ENCODE measurements at places on chromosomes 7 and 10.

DNA sequence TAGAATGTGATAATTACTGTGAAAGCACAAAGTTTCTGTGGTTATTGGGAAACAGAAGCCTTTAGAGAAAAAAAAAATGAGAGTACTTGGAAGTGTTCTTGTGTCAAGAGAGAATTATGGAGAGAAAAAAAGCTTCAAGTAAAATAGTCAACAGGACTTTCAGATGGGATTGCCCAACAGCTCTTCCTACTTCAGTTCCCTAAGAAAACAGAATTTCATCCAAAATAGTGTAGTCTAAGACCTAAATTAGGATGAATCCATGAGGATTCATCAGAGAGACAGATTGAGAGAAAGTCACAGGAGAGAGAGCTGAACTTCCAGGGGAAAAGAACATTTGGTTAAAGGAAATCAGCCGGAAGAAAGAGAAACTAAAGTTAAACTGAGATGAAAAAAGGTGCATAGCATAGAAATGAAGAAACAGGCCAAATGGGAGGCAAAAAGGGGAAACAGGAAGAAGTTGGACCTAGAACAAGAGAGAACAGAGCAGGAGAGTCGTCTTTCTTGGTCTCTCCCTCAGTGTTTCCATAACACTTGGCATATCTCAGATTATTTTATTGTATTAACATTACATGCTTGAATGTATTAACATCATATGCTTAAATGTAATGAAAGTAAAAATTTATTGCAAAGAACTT, 2.5 kb downstream of the SCIN start:
- no peak for DNase-seq

GRCh38 chr7:50416527-50417182, 33.5 kb downstream of the FIGNL1 start:
- DNase-seq, result no peak

DNA sequence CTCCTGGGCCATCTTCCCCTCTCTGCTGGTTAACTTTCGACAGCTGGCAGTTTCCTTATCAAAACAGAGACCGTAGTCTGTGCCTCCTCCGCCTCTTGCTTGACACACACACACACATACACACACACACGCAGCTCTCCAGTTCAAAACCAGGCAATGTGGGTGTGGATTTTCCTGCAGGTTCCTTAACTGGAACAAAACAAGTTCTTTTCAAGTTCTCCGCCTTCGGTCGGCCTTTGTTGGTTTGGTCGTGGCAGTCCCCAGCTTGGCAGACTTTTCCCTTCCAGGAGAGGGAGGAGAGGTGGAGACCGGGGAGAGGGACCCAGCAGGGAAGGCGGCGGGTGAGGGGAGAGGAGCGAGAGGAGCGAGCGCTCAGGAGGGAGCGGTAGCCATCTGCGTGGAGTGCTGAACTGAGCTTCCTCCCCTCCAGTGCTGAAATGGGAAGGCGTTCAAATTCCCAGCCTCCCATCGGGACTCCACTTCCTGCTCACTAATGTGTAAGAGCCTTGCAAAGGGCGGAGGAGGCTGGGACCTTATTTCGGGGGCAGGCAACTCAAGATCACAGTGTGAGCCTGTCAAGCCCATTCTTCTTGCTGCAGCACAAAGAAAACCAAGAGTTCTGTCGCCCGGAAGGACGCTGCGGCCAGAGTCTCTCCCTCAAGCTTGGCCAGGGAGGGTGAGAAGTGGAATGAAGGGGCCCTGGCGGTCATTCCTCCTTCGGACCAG, 120.6 kb downstream of the PRPF18 start:
- peak; percentile 67 for DNase-seq

DNA sequence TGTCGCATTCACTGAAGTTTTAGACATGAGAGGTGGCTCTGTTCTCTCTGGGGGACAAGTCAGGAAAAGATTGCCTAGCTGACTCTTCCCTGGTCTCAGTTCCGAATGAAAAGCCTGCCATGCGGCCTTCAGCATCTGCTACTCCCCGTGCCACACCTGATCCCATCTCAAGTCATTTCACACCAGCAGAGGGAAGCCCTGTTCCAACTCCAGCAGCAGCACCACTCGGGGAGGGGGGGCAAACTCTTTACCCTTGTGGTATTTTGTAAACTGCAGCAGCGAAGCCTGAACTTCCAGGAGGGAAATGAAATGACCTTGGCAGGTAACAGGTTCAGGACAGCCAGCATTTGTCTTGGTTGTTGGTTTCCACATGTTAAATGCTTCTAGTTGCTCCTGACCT, 13.8 kb downstream of the LRRC4 start:
- no peak for DNase-seq

GRCh38 chr10:79405995-79406515, 39.4 kb downstream of the ZCCHC24 start:
- no peak for DNase-seq

GRCh38 chr10:80408242-80409101, at the start of gene PRXL2A:
TSS of gene PRXL2A (plus strand) at chr10:80408551. CDS start at chr10:80420468, 11,917 bp downstream.
- peak; percentile 87 for DNase-seq

DNA sequence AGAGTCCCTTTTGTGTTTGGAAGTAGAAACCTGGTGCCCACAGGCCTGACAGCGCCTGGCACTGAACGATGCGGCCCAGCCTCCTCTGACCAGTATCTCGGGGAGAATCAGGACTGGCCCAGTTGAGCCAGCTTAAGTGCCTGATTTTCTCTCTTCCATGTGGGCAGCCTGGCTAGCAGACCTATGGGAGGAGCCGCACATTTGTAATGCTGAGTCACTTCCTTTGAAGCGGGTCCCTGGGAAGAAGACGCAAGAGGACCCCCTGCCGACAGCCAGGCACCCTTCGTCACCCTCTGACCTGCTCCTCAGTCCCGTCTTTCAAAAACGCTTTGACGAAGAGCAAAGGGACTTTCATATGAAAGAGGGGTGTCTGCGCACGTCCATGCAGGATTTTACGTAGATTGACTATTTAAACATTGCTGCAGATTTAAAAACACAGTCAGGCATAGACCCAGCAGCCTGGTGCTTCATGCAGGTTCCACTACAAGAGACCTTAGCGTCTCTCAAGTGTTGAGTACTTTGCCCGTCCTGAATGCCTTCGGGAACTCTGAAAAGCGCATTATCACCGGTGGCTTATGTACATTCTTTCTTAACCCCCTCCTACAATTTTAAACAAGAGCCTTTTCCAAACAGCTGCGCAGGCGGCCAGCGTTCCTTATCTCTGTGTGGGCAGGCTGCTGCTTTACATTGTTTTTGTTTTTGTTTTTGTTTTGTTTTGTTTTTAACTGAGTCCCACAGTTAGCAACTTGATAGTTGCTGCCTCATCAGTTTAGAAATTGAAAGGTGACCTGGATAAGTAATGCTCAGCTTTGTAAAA, 36.5 kb upstream of the AP5Z1 start:
- DNase-seq, result no peak

- DNase-seq, result no peak
Observed at GRCh38 chr7:22871661-22872060, 49.0 kb upstream of the TOMM7 start.

GRCh38 chr7:101200504-101200861, 353 bp downstream of the MOGAT3 start:
- no peak for DNase-seq

DNA sequence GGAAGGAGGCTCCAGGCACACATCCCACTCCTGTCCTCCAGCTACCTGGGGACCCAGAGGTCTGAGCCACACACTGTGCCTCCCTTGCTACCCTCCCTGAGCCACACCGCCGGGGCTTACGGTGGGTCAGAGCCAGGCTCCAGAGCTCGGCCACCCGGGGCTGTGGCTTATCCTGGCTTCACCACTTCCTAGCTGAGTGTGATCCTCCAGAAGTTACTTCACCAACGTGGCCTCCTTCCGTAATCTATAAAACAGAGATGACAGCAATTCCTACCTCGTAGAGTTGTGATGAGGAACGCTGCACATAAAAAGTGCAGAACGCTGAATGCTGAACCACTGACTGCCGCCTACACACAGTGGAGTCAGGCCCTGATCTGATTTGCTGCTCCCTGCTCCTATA, 285.0 kb downstream of the PRPF18 start:
- no peak for DNase-seq

DNA sequence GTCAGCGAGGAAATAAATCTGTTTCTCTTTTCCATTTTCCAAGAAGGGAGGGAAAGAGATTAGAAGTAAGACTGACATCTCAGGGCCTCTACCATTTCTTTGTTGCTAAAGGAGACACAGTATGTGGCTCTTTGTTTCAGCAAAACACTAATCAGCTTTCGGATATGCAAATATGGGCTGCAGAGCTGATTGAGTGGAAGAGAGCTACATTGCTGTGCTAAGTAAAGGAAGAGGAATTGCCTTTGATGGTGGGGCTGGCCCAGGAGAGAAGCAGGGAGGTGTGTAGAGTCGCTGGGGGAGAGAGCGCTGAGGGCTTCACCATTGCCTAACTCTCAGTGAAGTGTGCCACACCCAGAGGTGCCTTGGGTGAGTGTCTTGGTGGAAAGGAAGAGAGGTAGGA, 284.8 kb downstream of the SDK1 start:
- DNase-seq, result no peak

DNA sequence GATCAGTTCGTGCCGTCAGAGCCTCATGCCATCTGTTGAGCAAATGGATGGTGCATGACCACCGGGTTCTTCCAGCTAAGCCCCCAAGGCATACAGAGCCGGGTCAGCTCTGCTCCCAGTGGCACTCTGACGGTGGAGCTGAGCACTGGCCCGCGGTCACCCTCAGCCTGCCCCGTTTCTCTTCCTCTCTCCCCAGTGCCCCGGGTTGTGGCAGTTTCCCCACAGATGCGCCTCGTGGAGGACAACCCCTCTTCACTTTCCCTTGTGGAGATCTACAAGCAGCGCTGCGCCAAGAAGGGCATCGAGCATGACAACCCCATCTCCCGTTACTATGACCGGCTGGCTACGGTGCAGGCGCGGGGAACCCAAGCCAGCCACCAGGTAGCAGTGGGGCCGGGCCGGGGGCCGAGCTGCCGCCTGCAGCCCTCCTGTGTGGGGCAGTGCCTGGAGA, 129.9 kb downstream of the TRRAP start:
- no peak for DNase-seq

DNA sequence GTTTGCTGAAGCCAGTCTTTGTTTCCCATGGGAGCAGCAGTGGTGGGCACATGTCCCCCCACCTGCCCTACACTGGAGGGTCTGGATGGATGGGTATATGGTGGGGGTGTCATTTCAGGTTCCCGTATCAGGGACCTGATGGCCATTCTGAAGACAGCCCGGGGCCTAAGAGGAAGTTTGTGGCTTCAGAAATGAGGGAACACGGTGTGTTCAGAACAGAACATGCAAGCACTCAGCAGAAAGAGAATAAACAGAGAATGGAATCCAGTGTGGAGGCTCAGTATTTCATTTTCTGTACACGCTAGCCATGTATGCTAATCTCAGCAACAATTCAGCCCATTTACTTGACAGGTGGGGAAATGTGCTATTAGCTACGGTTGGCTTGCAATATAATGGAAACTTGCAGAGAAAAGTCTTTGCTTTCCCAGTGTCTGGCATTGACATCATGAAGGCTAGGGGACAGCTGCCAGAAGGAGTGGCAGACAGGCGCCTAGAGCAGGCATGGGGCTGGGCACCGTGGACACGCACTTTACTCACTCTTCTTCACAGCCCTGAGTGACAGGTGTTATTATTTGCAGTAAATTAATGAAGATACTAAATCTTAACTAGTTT, 98.6 kb downstream of the ELMO1 start:
- DNase-seq, result no peak

- no peak for DNase-seq
Observed at GRCh38 chr7:95407751-95408150, 11.6 kb upstream of the PON3 start.

GRCh38 chr7:111558991-111559390, 3.3 kb downstream of the IMMP2L start:
- DNase-seq, result no peak

- DNase-seq, result no peak
Observed at GRCh38 chr7:87816389-87816788, 59.8 kb downstream of the SLC25A40 start.

DNA sequence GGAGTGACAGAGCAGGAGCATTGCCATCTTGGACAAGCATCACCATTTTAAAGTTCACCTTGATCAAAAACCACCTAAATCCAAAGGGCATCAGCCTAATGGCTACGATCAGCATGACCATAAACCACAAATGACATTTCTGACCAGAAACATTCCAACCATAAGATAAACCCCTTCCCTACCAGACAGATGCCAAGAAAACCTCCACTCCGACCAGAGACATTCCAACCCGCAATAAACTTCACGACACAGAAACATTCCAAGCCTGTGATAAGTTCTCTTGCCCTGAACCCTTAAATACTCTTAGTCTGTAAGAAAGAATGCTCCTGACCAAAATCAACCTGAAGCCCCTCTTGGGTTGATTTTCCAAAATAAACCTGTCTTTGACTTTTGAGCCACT, 606.9 kb downstream of the POM121L12 start:
- no peak for DNase-seq

DNA sequence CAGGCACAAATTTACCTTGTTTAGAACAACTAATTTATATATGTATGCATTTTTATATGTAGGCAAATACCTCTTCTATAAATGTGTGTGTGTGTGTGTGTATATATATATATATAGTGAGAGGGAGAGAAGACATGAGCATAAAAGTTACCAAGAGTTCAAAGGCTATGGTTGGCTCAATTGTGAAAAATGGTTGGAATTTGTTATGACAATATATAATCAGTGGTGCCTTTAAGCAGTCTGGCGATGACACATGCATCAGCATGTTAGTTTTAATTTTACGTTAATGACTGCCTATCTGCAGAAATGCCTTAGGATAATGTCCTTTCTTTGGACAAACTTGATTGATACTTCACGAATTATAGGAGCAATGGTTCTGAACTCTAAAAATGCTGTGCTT, 980.8 kb upstream of the LRRTM3 start:
- no peak for DNase-seq

DNA sequence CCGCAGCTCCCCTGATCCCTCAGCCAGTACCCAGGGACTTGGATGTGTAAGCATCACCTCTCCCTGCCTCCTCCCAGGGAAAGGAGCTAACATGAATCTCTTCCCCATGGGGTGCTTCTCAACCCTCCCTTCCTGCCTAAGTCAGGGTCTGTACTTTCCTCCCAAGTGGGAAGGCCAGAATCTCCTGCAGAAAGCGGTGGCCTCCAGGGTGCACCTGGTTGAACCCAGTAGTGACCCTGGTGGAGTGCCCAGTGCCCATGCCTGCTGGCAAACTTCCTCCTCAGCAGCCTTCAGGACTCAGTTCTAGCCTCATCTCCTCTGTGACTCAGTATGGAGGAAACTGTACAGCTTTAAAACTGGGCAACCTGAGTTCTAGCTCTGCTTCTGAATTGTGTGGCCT, 2.8 kb upstream of the LOXL4 start:
- no peak for DNase-seq

- DNase-seq, result no peak
Observed at GRCh38 chr10:17026686-17027485, 102.7 kb downstream of the CUBN start.

Measured in posterior cingulate gyrus (tissue), 11 donors.